ENCODE measurements at places on chromosomes 5 and 9.

GRCh38 chr5:26807231-26808199 lies 230.9 kb downstream of the CDH9 start:
- DNase-seq = no peak

DNA sequence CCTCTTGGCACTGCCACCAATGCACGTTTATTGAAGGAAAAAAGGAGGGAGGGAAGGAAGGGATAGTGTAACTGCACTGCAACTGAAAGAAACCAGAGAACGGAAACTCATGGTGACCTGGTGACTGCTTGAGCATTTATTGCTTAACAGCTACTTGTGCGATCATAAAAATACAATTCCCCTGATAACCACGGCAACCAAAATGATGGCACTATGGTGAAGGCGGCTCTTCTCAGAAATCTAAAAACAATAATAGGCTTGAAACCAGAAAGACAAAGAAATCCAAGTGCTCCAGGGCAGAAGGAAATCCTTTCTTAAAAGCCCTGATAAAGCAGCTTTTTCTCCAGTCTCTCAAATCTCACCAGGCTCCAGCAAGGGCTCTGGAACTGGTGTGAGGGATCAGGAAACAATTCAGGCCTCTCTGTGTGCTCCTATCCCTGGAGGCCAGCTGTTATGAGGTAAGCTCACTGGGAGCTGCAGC lies 1.9 kb downstream of the FBXO10 start:
- DNase-seq = no peak

DNA sequence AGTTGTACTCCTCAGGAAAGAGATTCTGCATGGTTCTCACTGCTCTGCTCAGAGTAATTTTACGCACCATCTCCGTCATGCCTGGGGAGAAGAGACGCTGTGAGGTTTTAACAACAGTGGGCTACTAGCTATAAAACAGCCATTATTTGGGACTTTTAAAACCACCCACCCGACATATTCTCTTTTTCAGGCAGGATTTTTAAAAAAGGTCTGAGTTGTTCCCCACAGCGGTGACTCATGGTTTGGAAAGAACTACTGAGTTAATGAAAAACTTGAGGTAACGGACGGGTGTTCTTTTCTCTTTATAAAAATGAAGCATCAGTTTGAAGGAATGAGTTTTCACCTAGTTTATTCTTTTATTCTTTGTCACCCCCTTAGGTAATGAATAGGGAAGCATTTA lies 61.3 kb downstream of the TTLL11 start:
- DNase-seq = no peak

DNA sequence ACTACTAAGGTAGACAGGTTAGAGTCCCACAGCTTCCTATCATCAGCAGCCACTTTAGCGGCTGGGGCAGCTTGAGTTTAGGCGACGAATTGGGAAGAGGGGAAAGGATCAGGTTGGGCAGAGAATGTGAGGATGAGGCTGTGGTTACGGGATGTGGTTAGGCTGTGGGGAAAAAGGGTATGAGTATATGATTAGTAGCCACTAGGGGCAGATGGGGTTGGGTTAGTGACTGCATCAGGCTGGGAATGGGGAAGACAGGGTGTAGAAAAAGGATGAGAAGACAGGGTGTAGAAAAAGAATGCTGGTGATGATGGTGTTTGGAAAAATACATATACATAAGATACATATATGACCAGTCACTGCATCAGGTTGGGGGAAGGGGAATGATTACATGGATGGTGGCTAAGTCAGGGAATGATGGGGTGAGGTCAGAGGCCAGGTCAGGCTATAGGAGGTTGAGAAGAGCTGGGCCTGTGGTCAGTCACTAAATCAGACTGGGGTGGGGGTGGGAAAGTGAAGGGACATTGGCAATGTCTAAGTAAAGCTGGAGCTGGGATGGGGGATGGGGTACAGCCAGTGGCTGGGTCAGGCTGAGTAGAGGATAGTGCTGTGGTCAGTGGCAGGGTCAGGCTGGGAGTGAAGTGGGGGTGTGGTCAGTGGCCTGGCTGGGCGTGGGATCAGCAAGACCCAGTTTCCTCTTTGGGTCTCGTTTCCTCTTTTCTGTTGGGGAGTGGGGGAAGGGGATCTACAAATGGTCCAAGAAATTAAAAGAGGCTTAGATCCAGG lies 2.1 kb downstream of the TLN1 start:
- DNase-seq = no peak

GRCh38 chr5:43386960-43387362 lies 25.2 kb downstream of the CCL28 start:
- no peak for DNase-seq

GRCh38 chr9:90861826-90862740 lies 60.5 kb downstream of the SYK start:
- no peak for DNase-seq

- DNase-seq = no peak
Measured at GRCh38 chr5:9617221-9617620, 12.9 kb downstream of the TAS2R1 start.

DNA sequence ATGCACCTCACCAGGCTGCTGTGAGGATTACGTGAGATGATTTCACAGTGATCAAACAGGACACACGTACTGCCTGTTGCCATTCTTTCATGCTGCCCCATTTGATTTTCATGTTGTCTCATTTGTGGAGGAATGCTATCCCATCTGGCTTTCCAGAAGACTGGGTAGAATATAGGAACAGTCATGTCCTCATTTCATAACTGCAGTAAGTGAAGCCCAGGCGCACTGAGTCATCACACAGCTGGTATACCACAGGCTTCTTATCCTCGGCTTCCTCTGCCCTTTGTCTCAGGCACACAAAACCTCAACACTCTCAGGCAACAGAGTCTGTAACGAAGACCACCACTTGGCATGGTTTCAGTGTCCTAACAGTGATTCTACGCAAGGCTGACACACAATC lies 62.3 kb downstream of the LHFPL2 start:
- DNase-seq = no peak

- no peak for DNase-seq
Measured at GRCh38 chr5:151646334-151646733, 40.4 kb downstream of the SPARC start.

DNA sequence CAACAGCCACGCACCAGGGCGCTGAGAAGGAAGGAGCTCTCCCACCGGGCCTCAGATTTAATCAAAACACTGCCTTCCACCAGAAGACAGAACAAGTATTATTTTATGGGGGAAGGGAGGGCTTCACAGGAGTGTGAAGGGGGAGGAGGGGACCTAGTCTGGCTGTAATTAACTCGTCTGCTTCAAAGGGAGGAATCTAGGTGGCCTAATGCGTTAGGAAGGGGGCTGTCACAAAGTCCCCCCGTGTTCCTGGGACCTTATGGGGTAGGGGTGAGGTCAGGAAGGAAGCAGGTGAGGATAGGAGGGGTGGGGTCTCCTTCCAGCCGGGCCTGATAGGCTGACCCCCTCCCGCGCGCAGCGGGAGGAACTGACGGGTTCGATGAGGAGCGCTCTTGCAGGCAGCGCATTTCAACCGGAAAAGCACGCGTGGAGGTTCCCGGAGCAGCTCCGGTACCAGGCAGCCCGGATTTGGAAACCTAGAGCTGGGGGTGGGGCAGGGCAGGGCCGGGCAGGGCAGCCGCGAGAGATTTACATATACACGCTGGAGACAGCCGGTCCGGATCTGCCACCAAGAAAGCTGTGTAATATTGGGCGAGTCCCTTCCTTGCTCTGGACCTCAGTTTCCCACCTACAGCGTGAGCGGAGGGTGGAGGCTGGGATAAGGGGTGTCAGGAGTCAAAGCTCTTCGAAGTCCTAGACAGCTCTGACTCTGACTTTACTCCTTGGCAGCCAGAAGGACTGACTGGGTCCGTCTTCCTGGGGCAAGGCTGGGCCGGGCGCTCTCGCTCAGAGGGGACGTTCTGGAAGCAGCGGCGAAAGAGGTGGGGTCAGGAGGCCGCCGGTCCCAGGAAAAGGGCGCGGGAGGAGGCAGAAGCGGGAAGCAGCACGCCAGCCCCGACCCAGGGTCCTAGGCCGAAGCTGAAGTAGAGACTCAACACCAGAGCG lies 1.8 kb downstream of the SHB start:
- DNase-seq = no peak

GRCh38 chr5:73424556-73424977 lies 24.0 kb downstream of the FOXD1 start:
- no peak for DNase-seq

DNA sequence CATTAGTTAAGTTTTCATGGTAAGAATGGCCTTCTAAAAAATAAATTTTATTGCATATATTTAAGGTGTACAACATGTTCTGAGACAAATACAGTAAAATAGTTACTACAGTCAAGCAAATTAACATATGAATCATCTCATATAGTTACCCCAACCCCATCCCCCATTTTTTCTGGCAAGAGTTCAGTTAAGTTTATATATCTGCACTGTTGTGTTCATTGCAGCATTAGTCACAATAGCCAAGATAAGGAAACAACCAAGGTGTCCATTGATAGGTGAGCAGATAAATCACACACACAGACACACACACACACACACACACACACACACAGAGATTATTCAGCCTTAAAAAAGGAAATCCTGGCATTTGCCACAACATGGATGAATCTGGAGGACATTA lies 37.2 kb upstream of the OTULIN start:
- DNase-seq = no peak

All from NCI-H1092 (cell line).